ENCODE measurements at places on chromosomes 2 and 18. TPM values are rescaled to one million over a fixed set of nuclear protein-coding genes. Genes with fewer than 3 reads are reported as not detected.
A peak's percentile ranks its signal among the peaks of the same experiment; 100 is the strongest.

- DNase-seq = no peak
These were observed 663.3 kb upstream of the ACVR2A start for GRCh38 chr2:147181351-147182029.

DNA sequence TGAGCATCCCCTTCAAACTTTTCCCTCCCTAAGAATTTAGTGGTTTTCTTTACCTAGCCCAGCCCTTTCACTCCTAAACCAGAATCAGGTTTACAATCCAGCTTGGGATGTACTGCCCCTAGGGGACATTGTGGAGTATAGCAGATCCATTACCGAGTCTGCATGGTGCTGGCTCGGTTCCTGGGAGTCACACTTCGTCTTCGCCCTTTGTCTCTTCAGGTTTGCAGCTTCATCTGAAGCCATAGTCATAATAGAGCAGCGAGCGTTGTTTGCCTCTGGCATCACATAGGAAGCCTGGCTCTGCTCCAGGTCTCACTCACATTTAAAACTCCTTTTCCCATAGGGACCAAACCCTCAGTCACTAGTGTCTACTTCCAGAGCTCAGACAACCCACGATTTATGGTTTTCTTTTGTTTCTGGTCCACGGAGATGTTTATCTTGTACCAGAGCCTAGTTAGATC is 16.8 kb upstream of the LYPD6 start:
- DNase-seq = peak; percentile 85

DNA sequence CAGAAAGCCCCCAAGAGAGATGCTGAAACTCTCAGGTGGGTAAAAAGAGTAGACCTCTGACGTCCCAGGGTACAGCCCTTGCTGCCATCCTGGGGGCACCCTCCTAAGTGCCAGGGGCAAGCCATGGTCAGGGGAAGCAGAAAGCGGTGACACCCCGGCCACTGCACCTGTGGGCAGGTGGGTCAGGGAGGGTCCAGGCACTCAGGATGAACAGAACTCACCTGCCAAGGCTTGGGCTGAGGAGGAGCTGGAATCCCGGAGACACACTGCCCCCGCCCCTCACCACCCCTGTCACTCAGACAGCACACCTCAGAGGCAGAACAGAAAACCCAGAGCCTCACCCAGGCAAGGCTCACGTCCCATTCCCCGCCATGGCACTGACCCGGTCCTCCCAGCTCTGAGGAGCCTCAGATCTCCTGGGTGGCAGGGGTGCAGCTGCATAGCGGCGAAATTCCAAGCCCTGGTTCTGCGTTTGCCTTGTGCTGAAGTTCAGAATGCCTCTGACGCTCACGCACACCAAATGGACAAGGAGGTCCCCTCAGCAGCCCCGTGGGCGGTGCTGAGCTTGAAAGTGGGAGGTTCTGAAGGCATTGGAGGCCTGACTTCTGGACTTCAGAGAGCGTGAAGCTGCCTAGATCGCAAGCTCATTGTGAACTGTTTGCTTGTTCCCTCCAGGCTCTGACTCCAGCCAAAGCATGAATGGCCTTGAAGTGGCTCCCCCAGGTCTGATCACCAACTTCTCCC is 4.3 kb downstream of the GPR17 start:
- no peak for DNase-seq

- DNase-seq = no peak
These were observed 26.2 kb downstream of the NAB1 start for GRCh38 chr2:190674966-190675650.

GRCh38 chr18:75041586-75041985 is 167.4 kb downstream of the PTGR3 start:
- no peak for DNase-seq

- peak; percentile 29 for DNase-seq
These were observed 136.9 kb upstream of the SPOPL start for GRCh38 chr2:138364554-138365162.

- DNase-seq = no peak
These were observed 66.5 kb upstream of the CCDC178 start for GRCh38 chr18:33507019-33507418.

- DNase-seq = peak; percentile 43
These were observed 20.9 kb upstream of the TANK start for GRCh38 chr2:161139098-161139987.

DNA sequence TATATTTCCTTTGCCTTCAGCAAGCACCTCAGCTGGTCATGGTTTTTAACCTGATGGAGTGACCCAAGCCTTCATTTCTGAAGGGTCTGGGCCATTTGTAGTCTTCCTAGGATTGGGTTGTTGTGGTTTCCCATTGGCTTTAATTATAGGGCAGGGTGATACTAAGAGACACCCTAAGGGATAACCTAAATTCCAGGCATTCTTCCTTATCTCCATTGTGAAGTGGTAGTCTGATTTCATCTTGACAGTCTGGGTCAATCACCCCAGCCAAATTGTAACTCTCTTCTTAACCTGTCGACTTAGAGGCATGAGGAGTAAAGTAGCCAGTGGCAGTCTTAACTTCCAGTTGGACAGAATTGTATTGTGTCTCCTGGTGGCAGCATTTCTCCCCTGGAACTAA is 30.2 kb upstream of the MEX3C start:
- DNase-seq = no peak

DNA sequence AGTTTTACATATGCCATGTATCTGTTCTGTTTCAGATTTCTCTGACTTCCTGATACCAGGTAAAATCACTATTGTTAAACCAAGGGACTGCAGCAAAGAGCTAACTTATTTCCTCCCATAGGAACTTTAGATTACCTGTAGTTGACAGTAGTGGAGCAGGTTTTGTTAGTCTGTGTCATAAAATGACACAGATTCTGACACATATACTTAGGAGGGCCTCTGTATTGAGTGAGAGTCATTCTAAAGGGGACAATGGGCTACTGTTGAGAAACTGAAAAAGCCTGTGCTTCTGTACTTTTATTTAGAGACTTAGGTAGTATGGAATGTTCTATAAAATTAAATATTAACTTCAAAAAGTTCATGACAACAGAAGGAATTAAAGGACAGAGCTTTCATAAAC is 48.2 kb downstream of the KCMF1 start:
- DNase-seq = no peak

GRCh38 chr18:76380791-76381405 is 114.1 kb downstream of the ZNF516 start:
- no peak for DNase-seq

The B3GNT7 gene
- 0.72 TPM for total RNA-seq

The SERPINB11 gene
- total RNA-seq = not detected

The NOSTRIN gene
- total RNA-seq = 1.4 TPM

The VIT gene
- 31.1 TPM for total RNA-seq

The TMEM169 gene
- 0.88 TPM for total RNA-seq

The PRSS56 gene
- not detected for total RNA-seq

The SLC38A11 gene
- not detected for total RNA-seq

The SIX3 gene
- not detected for total RNA-seq

The G6PC2 gene
- total RNA-seq = not detected

The IL36A gene
- total RNA-seq = not detected

The TSPYL6 gene
- not detected for total RNA-seq
